Sigmoid colon (tissue), 7 donors: ENCODE measurements at places on chromosomes 4 and X. TPM values are rescaled to one million over a fixed set of nuclear protein-coding genes. Genes with fewer than 3 reads are reported as not detected.
A peak's percentile ranks its signal among the peaks of the same experiment; 100 is the strongest.

DNA sequence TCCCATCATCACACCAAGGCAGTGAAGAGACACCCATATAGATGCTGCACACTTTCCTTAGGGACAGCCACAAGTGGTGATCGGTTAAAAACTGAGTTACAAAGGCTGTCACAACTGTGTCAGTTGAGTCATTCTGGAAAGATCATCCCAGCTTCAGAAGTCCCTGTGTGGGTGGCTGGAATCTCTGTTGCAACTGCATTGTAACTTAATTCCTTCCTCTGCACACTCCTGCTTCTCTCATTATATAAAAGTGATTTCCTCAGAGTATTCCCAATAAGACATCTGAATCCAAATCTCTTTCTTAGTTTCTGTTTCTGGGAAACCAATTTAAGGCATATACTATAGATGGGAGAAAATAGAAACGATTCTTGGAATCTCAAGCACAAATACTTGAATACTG is 88.1 kb downstream of the FSTL5 start:
- no peak for DNase-seq

DNA sequence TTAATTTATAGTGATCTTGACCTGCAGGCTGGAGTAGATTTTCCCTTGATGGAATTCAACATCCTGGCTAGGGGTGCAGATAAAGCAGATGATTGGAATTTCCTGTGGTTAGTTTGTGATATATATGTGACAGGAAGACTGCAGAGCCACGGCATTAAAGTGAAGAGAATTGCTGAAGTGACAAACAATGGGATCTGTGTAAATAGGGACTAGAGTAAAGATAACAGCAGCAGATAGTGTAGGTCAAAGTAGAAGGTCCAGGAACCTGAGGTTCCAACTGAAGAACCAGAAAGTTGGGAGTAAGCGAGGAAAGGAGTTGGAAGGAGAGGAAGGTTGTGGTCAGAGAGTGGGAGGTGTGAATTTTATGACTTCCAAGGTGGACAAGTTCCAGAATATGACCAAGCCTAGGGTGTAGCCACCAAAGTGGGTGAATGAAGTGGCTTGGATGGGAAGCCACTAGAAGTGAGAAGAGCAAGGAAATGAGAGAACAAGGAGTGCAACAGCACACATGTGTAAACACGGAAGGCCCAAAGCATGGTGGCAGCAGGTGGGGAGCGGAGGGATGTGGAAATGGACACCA is 325.0 kb downstream of the RAB28 start:
- DNase-seq, result no peak

DNA sequence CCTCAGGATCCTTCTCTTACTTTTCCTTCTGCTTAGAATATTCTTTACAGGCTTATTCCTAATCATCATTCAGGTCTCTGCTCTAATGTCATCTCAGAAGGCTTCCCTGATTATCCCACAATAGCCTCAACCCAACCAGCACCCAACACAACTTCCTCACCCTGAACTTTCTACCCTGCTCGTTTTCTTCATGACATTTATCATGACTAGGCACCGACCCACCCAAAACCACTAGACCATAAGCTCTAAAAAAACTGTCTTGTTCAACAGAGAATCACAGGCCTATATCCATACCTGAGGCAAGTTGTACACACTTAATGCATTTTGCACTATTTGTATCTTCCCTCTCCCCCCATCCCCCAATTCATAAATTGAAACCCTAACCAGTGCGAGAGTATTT is 95.3 kb downstream of the SH3RF1 start:
- no peak for DNase-seq

GRCh38 chr4:8639021-8639420 is 46.5 kb downstream of the CPZ start:
- DNase-seq, result peak; percentile 53

GRCh38 chr4:8286719-8287342 is 17.3 kb downstream of the HTRA3 start:
- DNase-seq, result peak; percentile 64

DNA sequence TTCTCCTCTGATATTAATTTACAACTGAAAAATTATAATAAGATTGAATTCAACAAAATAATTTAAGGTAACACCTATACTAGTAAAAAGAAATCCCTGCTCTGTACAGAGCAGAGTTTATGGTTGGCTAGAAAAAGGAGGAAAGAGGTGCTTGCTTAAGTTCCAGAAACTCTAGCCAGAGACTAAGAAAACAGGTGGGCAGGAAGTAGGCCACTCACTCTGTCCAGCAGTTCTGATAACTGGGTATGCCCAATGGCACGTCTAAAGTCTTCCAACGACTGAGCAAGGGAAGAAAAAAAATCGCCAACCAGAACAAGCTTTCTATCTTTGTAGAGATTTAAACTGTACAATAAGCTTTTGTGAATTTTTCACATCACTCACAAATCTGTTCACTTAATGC is 42.1 kb downstream of the TMEM165 start:
- no peak for DNase-seq

GRCh38 chr4:128831531-128832242 is 22.2 kb downstream of the JADE1 start:
- DNase-seq, result no peak

Gene MSX1
- total RNA-seq, result 0.71 TPM

Gene TMEM150C
- 24.3 TPM for total RNA-seq

DNA sequence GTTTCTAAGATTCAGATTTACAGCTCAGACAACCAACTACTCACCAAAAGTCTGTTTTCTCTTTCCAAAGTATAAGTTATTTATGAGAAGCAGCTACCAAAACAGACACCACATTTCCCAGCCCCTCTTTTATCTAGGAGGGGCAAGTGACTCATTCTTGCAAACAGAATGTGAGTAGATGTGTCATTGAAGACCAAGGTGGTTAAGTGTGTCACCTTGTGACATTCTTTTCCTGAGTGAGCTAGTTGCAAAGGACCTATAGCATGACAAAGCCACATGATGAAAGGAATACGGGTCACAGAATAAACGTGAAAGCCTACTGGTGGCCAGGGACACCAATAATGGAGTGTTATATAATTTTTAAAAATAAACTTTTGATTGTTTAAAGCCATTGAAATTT is 50.0 kb downstream of the SLC7A11 start:
- DNase-seq, result no peak

GRCh38 chrX:37846141-37846540 is 1.2 kb downstream of the DYNLT3 start:
- no peak for DNase-seq

Gene ZFP42
- total RNA-seq, result not detected

GRCh38 chrX:104913348-104913747 is 307.1 kb downstream of the TEX13A start:
- DNase-seq, result no peak

DNA sequence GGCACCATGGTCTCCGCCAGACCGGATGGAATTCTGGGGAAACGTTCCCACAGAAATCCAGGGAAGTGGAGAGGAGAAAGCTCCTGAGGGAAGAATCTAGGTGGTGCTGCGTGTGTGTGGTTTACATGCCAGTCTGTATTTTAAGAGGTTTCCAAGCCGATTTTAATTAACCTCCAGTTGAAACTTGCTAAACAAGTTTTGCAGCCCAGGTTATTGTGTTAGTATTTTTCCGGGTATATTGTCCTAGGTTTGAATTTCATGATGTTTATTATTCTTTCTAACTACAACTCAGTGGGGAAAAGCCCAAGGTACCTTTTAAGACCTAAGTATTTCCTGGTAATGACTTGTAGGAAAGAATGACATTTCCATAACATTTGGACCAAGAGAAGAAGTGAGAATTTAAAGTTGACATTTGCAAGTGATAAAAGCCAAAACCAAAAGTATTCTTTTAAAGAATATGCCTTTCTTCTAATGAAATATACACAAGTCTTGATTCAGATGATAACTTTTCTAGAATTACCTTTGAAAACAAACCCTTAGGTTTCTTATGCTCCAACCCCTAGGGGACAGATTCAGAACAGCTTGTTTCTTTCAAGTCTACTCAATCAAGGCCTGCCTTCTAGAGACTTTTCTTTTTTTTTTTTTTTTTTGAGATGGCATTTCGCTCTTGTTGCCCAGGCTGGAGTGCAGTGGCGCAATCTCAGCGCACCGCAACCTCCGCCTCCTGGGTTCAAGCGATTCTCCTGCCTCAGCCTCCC is 14.6 kb downstream of the SAT1 start:
- DNase-seq, result no peak

Gene NRK
- total RNA-seq, result 3.4 TPM

- DNase-seq, result no peak
These were observed 46.8 kb downstream of the PKD2 start for GRCh38 chr4:88054229-88054628.

DNA sequence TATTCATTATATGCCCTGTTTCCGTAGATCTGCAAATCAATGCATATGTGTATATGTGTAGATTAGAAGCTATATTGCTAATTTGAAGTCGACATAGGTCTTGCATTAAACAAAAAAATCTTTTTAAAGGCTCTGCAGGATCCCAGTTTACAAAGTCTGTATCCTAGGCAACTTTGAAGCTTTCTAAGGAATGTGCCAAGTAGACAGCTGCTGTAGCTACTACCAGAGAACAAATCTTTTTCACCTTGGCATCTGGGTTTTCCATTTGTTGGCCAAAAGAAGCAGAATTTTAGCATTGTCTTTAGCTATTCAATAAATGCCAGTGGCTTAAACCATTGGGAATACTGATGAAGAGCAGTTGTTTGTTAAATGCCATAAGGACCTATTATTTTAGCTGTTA is 88.0 kb downstream of the NAA11 start:
- no peak for DNase-seq

DNA sequence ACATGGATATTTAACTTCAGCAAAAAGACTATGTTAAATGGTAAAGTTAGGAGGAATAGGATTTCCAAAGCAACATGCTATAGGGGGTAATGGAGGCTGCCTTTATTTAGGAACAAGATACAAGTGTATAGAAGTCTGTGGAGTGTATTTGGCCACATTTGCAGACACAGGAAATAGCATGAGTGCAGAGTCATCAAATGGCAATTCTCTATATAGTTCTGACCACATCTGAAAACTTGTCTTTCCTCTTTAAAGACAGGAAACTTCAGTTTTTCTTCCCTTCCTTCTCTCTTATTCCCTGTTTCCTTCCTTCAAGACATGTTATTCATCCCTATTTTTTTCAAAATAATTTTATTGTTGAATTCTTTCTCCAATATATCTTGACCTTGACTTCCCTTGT is 119.3 kb upstream of the PITX2 start:
- DNase-seq, result no peak

Gene NDNF
- total RNA-seq, result 8.3 TPM

- no peak for DNase-seq
These were observed 96.5 kb downstream of the ASB9 start for GRCh38 chrX:15173411-15173810.

DNA sequence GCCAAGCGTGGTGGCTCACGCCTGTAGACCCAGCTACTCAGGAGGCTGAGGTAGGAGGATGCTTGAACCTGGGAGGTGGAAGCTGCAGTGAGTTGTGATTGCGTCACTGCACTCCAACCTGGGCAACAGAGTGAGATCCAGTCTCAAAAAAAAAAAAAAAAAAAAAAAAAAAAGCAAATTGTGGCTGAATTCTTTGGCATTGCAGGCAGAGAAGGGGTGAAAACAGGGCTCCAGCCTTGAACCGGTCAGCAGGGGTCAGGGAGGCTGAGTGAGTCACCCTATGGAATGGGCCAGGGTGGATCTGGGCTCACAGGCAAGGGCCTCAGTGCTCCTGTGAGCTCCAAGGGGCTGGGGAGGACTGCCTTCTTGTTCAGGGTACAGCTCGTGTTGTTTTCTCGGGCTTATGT is 13.2 kb upstream of the FAM3A start:
- no peak for DNase-seq

DNA sequence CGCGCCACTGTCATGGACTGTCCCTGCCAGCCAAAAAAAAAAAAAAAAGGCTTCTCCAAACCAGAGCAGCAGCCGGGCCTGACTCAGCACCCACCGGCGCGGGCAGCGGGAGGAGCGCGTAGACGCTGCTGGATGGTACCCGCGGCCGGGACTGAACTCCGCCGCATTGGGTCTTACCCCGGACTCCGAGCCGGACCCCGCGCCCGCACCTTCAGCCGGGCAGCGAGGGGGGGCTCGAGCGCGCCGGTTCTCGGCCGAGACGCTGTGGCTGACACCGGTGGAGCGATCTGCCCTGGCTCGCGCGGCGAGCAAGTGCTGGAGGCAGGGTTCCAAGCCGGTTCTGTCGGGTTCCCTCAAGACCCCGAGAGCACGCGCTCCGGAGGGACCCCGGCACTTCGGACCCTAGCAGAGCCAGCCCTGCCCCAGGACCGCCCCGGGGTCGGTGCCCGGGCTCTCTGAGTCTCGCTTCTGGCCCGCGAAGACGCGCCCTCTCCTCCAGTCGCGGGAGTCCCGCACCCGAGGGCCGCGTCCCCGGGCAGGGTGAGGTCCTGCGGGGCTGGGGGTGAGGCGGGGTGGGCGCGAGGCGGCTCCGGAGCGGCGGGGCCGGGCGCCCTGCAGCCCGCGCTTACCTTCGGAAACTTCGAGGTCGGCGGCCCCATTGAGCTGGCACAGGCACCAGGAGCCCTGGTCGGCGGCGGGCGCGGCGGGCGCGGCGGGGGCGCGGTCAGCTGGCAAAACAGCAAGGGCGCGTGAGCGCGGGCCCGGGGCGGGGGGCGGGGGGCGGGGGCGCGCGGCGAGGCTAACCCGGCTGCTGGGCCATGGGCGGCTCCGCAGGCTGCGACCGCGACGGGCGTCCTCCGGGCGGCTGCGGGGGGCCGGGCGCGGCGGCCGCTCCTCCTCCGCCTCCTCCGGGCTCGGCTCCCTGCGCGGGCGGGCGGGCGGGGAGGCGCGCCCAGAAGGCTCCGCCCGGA is 11.8 kb upstream of the MAN2B2 start:
- DNase-seq, result no peak

- no peak for DNase-seq
These were observed 1476.1 kb upstream of the TENM3 start for GRCh38 chr4:180766944-180767729.

DNA sequence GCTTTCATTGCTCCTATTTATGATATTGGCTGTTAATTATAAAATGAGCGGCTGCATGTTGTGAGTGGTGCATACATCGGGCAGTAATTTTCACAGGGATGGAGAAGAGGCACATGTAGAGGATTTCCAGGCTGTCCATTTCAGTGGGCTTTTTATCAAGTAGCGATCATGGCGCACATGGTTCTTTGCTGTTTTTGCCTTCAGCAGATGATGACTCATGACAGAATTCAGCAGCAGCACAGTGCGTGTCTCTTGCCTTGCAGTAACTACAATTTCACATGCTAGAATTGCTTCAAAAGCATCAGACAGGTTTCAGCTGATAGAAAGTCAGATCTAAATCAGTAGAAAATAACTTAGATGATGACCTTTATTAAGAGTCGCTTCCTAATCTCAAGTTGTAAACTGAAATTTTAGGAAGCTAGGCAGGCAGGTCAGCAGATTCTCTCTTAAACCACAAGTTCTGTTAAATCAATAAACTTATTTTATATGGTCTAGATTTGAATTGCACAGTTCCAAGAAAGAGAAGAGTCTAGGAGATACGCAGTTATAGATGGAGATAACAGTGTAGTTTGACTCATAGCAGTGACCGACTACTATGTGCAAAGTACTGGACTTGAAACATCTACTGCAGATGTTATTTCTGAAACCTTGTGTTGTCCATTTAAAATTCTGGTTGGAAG is 35.8 kb downstream of the LRP2BP start:
- no peak for DNase-seq
